ENCODE measurements at places on chromosomes 5 and 9.

DNA sequence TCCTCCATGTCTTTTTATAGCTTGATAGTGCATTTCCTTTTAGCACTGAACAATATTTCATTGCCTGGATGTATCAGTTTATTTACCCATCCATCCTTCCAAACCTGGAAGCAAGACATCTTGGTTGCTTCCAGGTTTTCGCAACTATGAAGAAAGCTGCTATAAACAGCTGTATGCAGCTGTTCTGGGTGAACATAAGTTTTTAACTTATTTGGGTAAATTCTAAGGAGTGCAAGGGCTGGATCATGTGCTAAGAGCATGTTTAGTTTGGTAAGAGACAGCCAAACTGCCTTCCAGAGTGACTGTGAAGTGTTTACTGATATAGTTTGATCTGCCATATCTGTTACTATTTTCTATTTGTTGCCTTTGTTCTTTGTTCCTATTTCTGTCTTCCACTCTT, 58.5 kb downstream of the CSF2 start:
- DNase-seq = no peak

DNA sequence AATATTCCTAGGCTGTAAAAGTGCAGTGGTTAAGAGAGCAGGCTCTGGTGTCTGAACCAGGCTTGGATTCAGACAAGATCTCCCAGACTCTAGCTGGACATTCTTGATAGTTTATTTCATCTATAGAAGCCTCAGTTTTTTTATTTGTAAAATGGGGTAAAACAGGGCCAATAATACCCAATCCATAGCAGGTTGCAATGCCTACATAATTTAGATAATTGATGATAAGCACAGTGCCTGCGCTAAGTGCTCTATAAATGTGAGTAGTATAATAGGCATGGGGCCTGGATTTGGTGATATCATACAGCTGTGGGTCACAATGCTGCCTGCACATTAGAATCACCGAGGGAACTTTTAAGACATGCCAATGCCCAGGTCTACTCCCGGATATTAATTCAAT, 603.5 kb downstream of the ISL1 start:
- DNase-seq = no peak

DNA sequence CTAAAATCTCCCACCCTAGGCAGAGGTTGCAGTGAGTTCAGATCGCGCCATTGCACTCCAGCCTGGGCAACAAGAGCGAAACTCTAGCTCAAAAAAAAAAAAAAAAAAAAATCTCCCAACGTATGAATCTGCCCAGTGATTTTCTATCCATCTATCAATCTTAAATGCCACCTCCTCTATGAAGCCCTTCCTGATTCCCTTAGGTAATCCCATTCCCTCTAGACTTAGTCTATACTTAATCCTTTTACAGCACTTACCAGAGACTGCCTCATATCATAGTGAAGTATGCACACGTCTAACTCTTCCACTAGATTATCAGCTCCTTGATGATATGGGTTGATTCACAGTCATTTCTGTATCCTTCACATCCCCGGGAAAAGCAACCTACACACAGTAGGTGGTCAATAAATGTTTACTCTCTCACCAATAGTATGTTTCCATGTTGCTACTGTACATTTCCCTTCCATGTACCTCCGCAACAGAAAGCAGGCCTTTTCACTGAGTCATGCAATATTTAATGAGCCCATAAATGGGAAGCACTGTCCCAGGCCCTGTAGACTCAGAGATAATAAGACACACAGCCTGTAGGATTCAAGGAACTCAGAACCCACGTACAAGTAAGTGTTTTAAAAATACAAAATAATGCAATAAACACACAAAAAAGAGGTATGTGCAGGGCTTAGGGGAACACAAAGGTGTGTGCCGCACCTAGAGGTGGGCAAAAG, 1.2 kb downstream of the DROSHA start:
- DNase-seq = no peak

DNA sequence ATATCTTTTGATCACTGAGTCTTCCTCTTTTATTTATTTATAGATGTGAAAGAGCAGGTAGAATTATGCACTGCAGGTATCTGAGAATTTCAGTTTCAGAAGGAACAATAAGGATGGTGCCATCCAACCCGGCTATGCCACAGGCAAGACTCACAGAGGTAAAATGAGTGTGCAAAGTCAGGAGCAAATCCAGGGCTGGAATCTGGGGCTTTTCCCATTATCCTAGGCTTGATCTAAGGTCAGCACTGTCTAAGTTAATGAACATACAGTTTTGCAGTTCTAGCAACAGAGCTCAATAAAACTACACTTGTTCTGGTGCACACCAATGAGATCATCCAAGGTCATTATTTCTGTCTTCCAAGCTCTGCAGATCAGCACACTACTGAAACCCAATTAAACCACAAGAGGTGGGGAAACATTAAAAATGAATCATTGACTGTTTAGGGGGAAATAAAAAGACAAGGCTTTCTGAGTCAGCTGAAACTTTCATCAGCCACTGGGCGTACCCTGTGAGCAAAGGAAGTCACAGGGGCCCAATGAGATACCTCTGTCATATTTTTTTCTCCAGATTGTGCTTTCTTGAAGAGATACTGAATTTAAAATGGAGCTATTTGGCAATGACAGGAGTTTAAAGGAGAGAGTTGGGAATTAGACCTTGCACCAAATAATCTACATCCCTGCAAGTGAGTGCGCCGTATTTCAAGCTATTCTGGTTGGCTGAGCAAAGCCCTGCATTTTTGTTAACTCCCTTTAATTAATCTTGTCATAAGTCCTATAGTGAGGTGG, 662.2 kb upstream of the ZNF608 start:
- no peak for DNase-seq

DNA sequence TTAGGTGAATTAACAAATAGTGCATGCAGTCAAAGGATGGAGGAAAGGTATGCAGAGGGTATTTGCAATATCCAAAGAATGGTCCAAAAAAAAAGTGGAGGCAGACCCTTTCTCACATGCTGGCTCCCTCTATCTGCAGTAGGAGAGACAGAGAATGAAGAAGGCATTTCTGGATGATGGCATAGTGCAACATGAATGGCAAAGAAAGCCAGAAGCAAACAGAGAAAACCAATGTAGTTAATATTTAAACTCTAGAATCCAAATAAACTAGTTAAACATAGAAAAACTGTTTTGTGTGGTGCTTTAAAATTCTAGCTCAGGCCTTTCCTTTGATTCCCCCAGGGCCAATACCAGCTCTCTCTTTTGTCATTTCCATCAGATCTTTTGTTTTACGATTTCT, 403.1 kb upstream of the WWC1 start:
- no peak for DNase-seq

DNA sequence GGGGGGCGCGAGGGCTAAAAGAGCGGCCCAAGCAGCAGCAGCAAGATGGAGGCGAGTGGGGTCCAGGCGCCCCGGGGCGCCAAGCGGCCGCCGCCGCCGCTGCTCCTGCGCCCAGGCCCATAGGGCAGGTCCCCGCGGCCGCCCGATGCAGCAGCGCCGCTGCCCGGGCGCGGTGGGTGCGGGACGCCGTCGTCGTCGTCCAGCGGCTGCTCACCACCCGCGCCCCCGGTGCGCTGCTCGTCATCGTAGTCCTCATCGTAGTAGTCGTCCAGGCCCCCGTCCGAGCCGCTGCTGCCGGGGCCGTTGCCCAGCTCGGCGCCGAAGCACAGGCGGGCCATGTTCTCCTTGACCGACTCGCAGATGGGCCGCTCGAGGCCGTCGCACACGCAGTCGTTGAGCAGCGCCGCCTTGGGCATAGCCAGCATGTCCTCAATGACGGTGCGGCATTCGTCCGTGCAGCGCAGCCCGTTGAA, 1.5 kb downstream of the GAS1 start:
- DNase-seq = no peak

DNA sequence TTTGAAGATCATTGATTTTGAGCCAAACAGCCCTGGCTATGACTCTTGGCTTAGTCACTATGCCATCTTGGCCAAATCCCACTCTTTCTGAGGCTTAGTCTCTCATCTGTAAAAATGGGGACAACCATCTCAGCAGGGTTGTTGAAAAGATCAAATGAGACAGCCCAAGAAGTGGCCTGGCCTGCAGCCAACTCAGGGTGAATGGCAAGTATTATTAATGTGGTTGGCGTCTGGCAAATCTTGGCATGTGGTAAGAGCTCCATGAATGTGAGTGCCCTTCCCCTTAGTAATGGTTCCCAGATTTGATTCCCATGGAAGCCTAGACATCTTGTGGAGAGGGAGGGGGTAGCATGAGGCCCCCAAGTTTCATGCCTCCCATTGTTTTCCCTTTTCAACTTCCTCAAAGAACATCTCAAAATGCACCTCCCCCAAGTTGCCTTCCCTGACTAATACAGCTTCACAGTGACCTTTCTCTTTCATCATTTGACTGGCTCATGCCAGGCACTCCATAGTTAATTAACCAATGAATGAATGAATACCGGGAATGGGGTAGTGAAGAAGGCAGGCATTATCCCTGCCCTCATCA, 11.8 kb upstream of the TGFBI start:
- no peak for DNase-seq

DNA sequence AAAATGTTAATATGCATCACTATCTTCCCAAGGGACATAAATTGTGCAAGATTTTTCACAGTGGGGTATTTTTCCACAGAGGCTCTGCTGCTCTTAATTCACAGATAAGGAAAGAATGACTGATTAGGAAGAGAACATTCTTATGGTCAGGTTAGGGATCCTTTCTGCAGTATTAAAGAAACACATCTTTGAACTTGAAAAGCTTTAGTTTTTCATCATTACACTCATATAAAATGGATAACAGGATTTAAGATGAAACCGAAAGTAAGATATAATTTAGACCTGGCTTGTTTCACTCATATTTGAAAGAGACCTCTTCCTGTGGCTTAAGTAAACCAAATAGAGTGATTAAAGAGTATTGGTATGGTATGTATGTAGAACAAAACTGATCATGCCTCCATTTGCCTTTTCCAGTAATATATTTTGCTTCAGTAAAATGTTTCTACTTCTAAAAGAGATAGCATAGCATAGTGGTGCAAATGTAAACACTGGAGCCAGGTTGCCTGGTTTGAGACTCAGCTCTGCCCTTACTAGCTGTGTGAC, 160.0 kb downstream of the PRR16 start:
- no peak for DNase-seq

Measured in stimulated activated CD8-positive, alpha-beta memory T cell treated with anti-CD3 and anti-CD28 coated beads, Interleukin-2, amount 100 ng/mL, for 1 hour (primary cell).